ENCODE measurements at places on chromosomes 13 and 19.

GRCh38 chr13:41386211-41386610 is 71.1 kb upstream of the RGCC start:
- DNase-seq, result no peak

GRCh38 chr13:112601371-112601770 is 13.4 kb upstream of the TUBGCP3 start:
- no peak for DNase-seq

- no peak for DNase-seq
These were observed 8.0 kb downstream of the LILRB4 start for GRCh38 chr19:54670576-54671357.

DNA sequence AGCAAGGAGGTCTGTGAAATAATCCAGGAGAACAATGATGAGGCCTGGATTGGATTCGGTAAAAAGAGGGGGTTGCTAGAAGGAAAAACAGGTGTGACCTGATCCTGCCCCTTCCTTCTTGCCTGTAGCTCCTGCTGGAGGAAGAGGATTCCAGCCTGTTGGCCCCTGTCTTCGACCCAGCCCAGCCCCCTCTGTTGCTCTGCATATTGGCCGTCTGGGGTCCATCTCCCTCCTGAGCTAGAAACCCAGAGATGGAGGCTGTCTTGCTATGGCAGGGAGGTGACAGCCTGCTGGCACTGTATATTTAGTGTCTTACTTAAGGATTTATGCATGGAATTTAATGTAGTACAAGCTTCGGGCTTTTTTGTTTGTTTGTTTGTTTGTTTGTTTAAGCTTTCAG is 6.6 kb downstream of the DMRTC2 start:
- DNase-seq, result no peak

DNA sequence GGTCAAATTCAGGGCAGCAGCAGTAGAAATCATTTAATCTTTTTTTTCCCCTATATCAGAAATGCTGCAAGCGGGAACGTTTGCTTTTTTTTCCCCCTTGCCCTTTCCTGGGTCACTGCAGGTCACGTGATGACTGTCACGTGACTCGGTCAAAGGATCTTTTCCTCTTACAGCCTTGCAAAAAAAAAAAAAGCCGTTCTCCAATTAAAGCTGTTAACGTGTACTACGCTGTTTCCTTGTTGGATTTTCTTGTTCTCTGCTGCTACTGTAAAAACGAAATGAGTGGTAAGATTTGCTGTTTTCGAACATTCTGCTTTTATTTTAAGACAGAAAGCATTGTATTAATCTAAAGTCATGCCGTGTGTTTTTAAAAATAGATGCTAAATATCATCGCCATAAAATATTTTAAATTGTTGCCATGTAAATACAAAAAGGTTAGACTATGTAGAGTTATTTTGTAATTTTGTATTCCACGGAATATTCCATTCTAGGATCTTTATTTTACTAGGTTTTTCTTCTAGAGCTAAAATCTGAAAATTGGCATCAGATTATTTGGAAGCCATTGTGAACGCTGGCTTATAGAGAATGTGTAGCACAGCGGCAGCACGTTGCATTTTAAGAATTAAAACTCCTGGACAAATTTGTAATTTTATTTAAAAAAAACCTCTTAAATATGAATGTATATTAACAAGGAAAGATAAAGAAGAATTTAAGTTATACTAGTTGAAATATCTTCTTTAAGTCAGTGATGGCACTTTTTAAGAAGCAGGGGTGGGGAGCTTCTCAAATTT is 109.8 kb upstream of the MLNR start:
- peak; percentile 40 for DNase-seq

- no peak for DNase-seq
These were observed 728.3 kb upstream of the SLC10A2 start for GRCh38 chr13:103794526-103794925.

GRCh38 chr13:29721766-29722165 is 126.3 kb upstream of the SLC7A1 start:
- no peak for DNase-seq

DNA sequence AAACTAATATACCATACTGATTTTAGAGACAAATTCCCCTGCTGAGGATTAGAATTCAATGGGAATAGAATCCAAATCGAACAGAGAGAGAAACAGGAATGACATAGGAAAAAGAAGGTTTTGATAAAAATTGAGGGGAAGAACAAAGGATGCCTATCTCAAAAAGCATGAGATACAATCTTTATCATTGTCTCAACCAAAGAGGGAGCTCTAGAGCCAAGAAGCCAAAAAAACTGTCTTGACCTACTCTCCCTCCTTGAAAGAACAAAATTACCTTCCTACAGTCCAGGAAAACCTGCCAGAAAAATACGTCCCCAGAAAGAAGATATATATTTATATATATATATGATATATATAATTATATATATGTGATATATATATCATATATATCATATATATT is 39.2 kb upstream of the MIR17HG start:
- no peak for DNase-seq

- no peak for DNase-seq
These were observed 58.7 kb upstream of the NBEA start for GRCh38 chr13:34883396-34883795.

DNA sequence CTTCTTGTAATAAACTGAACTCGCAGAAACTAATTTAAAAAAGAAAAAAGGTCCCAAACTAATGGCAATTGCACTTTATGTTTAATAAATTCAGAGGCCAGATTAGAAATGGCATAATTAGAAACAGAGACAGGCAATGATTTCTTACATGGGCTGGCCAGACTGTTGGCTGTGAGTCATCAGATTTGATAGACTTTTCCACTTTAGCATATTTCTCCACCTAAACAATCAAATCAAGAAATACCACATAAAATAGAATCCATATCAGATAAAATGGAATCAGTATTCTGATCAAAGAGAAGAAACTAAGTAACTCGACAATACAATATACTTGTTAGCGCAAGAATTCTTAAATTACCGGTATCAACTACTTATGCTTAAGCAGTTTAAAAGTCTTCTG is 29.0 kb downstream of the EXOSC8 start:
- no peak for DNase-seq

GRCh38 chr13:27953676-27954405 is 15.3 kb downstream of the CDX2 start:
- DNase-seq, result peak; percentile 69

DNA sequence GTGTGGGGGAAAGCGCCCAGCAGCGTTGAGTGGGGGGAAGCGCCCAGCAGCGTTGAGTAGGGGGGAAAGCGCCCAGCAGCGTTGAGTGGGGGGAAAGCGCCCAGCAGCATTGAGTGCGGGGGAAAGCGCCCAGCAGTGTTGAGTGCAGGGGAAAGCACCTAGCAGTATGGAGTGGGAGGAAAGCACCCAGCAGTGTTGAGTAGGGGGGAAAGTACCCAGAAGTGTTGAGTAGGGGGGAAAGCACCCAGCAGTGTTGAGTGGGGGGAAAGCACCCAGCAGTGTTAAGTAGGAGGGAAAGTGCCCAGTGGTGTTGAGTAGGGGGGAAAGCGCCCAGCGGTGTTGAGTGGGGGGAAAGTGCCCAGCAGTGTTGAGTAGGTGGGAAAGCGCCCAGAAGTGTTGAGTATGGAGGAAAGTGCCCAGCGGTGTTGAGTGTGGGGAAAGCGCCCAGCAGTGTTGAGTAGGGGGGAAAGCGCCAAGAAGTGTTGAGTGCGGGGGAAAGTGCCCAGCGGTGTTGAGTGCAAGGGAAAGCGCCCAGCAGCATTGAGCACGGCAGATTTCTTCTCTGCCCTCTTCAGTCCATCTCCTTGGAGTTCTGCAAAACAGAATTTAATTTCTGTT is 138.4 kb downstream of the ATP11A start:
- no peak for DNase-seq

- DNase-seq, result no peak
These were observed 44.0 kb upstream of the KPNA3 start for GRCh38 chr13:49836516-49836915.

DNA sequence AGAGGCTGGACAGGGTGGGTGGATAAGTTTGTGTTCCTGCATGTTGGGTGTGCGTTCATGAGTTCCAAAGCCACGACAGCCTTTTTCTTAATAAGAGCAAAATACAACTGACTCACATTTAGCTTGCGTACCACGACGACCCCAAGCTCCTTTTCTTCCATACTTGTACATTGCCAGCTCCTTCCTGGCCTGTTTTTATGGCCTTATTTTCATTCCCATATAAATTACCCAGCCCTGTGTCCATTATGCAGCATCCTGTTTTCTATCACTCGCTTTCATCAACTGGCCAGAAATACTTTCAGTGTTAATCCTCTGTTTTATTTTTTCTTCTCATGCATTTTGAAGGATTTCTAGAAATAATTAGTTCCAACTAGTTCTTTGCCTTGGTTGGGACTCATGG is 499.1 kb downstream of the FOXO1 start:
- DNase-seq, result no peak

GRCh38 chr13:90305796-90306195 is 1041.7 kb upstream of the MIR17HG start:
- DNase-seq, result no peak

GRCh38 chr19:30444253-30444671 is 72.1 kb downstream of the ZNF536 start:
- DNase-seq, result no peak

DNA sequence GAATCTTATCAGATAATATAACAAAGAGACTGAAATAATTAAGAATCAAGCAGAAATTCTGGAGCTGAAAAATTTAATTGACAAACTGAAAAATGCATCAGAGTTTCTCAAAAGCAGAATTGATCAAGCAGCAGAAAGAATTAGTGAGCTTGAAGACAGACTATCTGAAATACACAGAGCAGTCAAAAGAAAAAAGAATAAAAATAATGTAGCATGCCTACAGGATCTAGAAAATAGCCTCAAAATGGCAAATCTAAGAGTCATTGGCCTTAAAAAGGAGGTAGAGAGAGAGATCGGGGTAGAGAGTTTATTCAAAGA is 39.2 kb downstream of the CAB39L start:
- DNase-seq, result no peak

- DNase-seq, result no peak
These were observed 34.4 kb upstream of the NANOS3 start for GRCh38 chr19:13842291-13843103.

GRCh38 chr13:47903836-47904235 is 97.2 kb downstream of the SUCLA2 start:
- DNase-seq, result no peak

GRCh38 chr13:40120781-40121180 is 465.3 kb downstream of the COG6 start:
- DNase-seq, result no peak

- DNase-seq, result no peak
These were observed 180.8 kb upstream of the GPC6 start for GRCh38 chr13:93045836-93046235.

DNA sequence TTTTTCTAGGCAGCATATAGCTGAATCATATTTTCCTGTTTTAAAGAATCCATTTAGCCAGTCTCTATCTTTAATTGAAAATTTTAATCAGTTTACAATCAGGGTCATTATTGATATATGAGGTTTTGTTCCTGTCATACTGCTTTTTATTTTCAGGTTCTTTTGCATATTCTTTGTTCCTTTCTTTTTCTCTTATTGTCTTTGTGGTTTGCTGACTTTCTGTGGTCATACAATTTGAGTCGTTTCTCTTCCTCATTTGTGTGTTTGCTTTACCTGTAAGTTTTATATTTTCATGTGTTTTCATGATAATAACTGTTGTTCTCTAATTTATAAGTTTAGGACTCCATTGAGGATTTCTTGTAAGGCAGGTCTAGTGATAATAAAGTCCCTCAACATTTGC is 812.6 kb downstream of the DACH1 start:
- no peak for DNase-seq

DNA sequence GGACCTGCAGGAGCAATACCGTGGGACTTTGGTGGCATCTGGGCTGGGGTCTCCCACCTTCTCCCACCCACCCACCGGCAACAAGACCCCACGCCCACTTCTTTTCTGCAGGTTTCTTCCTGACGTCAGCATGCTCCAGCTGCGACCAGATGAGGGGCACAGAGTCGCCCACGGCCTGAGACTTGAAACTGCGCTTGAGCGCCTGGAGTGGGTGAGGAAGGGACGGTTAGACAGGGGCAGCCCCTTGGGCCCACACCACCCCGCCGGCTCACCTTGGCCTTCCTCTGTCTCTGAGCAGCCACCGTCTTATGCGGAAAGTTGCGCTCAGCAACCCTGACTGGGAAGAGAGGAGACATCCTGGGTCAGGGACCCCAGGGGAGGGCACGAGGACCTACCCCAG is 2.2 kb downstream of the GARIN5B start:
- DNase-seq, result no peak

GRCh38 chr19:48953141-48953540 is 1.5 kb upstream of the BAX start:
- DNase-seq, result no peak

DNA sequence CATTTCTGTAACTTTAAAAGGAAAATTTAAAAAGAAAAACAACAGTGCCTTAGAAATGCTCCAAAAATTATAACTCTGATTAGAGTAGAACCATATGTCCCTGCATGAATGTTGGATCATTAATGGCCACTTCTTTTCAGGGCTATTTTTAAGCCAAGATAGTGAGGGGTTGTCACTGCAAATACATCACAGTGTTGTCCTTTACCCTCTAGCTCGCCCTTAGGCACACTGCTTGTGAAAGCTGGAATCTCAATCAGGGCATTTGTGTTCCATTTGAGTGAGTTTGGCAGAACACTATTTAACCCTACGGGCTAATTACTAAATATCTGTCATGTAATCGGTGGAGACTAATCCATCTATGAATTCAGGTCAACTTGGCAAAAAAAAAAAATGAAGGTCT is 212.2 kb downstream of the NHLRC3 start:
- DNase-seq, result no peak

DNA sequence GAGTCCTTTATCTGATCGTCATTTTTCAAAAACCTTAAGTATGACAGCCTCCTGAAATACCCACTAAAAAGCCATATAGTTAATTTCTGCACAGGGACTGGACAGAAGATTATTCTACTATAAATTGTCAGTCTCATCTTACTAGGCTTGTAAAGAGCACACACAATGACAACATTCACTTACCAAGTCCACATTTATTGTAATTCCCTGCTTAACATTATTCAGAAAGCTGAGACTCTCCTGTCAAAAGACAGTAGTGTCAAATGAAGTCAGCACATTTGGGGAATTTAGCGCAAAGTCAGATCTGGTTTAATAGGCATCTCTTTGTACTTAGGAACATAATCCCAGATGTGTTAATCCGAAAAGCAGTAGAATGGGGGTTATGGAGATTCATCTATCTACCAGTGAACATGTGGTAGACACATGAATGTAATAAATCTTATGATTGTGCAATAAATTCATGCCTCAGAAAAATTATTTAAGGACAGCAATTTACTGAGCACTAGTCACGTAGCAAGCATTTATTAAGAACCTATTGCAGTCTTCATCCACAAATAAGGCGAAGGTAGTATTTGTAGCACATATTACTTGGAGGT is 224.6 kb upstream of the GPC6 start:
- no peak for DNase-seq

DNA sequence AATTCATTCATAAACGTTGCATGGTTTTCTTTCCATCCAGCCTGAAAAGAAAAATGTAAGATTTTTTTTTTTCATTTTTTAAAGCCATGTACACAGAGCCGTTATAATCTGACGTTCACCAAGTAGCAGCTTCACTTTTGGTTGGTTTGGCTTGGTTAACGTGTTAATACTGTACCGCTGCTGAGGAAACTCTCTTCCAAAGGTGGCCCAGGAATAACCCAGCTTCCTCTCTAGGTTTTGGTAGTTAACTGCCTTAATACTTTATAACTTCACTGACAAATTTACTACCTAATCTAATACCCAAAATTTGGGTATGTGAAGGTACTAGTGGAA is 1.7 kb downstream of the INTS6 start:
- no peak for DNase-seq

- no peak for DNase-seq
These were observed 444.6 kb upstream of the SGCG start for GRCh38 chr13:22736084-22736767.
